ENCODE measurements at places on chromosomes 7 and 10. TPM values are rescaled to one million over a fixed set of nuclear protein-coding genes. Genes with fewer than 3 reads are reported as not detected.
A peak's percentile ranks its signal among the peaks of the same experiment; 100 is the strongest.

- peaks cover 11% of the 10 kb centered on the region for H3K4me1 ChIP-seq
- no peaks in the 10 kb centered on the region for H3K27me3 ChIP-seq
- DNase-seq, result no peak
Measured at GRCh38 chr10:84392181-84392580, 63.8 kb downstream of the CCSER2 start.

- H3K27me3 ChIP-seq, result peaks cover 24% of the 10 kb centered on the region
- H3K36me3 ChIP-seq, result peaks cover 4% of the 10 kb centered on the region
- no peak for DNase-seq
- H3K4me3 ChIP-seq, result no peak overlapping the region
- no peak overlapping the region for H3K27ac ChIP-seq
Measured at GRCh38 chr10:30215623-30216022, 133.5 kb downstream of the MTPAP start.

GRCh38 chr10:119776536-119776935 lies 50.7 kb downstream of the INPP5F start:
- DNase-seq, result peak; percentile 50
- H3K27me3 ChIP-seq, result no peaks in the 10 kb centered on the region
- peaks cover 43% of the 10 kb centered on the region for H3K4me1 ChIP-seq

GCK gene
- total RNA-seq, result not detected

DNA sequence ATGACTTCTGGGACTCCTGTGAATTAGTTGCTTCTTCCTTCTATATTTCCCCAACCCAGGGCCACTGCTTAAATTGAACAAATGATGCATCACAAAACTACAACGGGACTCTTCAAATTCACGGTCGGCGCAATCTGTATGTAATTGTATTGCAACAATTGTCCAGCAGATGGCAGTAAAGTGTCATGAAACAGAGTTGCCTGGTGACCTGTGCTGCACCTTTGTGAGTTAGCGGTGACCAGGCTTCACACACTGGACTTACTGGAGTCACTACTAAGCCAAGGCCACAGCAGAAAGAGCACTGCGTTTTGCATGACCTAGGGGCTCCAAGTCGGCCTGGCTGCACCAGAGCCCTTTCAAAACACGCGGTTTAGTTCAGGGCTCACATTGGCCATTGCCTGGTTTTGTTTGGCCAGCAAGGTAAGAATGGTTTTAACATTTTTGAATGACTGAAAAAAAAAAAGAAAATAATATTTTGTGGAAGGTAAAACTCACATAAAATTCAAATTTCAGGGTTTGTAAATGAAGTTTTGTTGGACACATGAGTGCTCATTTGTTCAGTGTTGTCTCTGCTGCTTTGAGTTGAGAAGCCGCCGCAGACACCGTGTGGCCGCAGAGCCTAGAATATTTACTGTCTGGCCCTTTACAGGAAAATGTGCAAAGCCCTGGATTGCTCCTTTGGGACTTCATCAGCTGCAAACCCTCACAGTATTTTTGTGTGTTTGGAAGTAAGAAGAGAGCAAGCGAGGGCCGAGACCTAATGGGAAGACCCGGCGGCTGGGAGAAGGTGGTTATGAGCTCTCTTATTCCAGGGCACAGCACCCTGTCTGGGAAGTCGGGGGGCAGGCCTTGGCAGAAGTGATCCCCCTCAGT lies 23.2 kb upstream of the ZNF32 start:
- peak; percentile 71 for DNase-seq
- H3K4me3 ChIP-seq, result peak overlapping the region; percentile 2
- H3K36me3 ChIP-seq, result no peaks in the 10 kb centered on the region

Measured in HFFc6 (cell line).